ENCODE measurements at places on chromosomes 13 and 19. TPM values are rescaled to one million over a fixed set of nuclear protein-coding genes. Genes with fewer than 3 reads are reported as not detected.

DNA sequence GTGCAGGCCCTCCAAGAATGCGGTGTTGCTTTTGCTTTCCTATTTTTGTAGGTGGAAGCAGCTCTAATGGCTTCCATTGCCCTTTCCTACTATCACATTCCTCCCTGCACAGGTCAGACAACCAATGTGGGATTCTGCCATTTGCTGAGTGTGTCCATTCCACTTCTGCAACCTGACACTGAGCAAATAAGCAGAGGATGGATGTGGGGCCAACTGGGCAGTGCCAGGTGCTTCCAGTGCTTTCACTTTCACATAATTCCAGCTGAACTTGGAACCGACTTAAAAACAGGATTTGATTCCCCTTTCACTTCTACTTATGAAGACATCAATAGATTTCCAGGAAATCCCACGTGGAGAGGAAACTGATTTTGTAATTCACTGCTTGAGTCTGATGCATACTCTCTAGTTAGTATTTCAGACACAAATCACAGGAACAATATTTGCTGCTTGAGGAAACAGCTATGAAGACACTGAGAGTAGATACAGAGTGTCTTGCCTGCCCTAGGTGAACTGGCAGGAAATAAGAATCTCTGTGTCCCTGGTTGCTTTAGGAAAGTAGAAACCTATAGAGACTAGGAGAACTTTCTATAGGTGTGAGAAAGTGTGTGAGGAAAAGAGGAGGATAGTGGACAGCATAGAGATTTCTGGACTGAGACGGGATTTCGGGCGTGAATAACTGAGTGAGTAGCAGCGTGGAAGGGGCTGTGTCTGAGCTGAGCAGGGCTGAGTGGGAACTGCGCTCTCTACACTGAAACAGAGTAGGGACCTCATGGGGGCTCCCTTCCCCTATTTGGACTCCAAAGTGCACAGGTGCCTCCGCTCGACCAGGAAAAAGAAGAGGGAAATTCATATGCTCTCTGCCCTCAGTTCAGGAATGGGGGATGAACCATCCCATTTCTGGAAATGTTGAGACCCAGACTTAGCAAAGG, 22.5 kb downstream of the LGALS16 start:
- DNase-seq: no peak

- no peak for DNase-seq
These were observed 557 bp downstream of the ZNF524 start for GRCh38 chr19:55600662-55601028.

GRCh38 chr19:36059180-36059910, 4.6 kb downstream of the WDR62 start:
- no peak for DNase-seq

The NANOS3 gene
- not detected for total RNA-seq

DNA sequence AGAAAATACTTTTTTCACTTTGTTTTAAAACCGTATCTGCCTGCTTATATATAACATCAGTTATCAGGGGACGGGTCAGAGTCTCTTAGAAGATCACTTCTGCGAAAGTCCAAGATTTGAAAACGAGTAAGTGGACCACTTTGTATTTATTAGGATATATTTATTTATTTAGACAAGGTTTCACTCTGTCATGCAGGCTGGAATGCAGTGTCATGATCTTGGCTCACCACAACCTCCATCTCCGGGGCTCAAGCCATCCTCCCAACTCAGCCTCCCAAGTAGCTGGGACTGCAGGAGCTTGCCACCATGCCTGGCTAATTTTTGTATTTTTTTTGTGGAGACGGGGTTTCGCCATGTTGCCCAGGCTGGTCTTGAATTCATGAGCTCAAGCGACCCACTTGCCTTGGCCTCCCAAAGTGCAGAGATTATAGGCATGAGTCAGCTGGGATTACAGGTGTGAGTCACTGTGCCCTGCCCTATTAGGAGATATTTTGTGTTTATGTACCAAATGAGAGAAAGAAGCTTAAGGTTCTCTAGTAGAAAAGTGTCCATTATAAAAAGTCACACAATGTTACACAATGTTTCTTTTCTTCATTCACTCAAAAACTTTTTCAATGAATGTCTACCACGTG, 39.5 kb downstream of the RASL11A start:
- DNase-seq: peak; percentile 56

The ZNF441 gene
- total RNA-seq: 1.1 TPM

DNA sequence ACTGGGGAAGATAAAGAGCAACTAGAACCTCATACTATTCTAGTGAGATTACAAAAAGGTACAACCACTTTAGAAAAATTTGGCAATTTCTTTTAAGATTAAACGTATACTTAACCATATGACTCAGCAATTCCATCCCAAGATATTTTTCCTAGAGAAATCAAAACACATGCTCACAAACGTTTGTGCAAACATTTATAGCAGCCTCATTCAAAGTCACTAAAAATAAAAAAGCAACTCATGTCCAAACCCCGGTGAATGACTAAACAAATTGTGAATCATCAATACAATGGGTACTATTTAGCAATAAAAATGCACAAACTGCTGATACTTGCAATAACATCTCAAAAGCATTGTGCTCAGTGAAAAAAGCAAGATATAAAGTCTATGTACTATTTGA, 121.5 kb downstream of the FRY start:
- no peak for DNase-seq

DNA sequence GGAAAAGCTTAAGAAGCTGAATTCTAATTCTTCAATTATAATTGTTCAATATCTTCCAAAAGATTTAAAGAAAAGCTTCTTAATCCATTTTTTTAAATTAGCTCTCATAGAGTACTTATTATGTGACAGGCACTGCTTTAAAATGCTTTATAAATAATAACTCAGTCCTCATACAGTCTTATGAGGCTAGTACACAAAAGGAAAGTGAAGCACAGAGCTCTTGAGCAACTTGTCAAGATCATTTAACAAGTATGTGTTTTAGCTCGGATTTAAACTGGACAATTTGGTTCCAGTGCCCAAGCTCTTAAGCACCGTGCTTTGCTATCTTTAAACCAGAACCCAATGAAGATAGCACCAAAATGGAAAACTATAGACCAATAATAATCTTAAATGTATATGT, 106.1 kb downstream of the DHRS12 start:
- DNase-seq: no peak

The KATNAL1 gene
- 17.3 TPM for total RNA-seq

- no peak for DNase-seq
These were observed 464.6 kb downstream of the PCDH9 start for GRCh38 chr13:66765559-66765958.

- no peak for DNase-seq
These were observed 114.2 kb upstream of the RXFP2 start for GRCh38 chr13:31625115-31625514.

DNA sequence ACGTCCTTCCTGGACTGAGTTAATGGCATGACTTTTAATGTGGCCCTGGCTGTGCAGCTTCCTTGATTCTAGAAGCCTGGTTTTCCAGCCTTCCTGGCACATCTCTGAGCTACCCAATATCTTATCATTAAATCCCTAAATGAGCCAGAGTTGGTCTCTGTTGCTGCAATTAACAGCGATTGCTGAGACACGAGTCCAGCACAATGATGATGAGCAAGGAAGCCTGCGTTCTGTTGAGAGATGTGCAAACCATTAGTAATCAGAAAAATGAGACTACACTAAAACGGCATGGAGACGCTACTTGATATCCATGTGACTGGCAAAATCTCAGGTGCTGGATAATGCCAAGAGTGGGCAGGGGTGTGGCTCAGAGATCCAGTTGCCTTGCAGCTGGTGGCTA, 26.2 kb downstream of the GPR42 start:
- no peak for DNase-seq

DNA sequence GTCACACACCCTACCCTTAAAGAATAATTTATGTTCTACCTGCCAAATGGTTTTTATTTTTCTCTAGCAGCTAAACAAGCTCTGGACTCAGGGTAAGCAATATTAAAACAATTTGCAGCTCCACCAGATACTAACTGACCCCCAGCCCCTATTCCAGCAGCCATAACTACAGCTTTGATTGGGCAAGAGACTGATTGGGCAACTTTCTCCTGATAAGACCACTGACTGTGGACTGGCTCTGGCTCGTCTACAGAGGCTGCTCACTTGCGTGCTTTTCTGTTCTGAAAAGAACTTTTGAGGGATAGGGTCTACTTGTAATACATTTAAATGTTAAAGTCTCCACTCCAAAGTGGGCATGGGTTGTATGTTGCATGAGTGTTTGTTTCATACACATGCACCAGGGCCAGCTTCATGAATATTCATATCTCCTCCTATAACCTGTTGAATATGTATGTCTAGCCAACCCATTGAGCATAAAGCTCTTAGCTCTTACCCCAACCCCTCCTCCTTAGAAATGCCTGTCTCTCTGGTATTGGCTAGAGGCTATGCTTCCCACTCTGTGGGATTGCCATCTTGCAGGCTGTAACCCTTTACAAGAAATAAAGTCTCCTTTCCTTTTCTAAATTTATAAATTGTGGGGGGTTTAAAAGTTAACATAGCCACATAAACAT, 19.9 kb downstream of the OR7A5 start:
- DNase-seq: no peak

The FAM124A gene
- 3.1 TPM for total RNA-seq

DNA sequence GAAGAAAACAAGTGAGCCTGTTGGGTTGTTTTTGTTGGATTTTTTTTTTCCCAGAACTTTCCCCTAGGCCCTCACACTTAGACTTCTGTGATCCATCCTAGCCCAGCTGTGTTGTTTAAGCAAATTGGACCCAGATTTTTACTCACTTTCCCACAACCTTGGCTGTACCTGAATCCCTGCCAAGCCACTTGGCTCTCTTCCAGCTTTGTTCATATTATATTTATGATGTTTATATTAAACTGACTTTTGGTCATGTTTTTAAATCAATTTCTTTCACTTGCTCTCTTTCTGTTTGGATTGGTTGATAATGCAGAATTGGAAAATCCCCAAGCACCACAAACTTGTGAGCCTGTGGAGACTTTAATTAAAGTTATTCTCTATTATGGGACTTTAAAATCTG, 16.6 kb downstream of the OLFM4 start:
- DNase-seq: no peak

GRCh38 chr13:110592665-110593064, 22.7 kb upstream of the NAXD start:
- no peak for DNase-seq

The ZNF160 gene
- 14.9 TPM for total RNA-seq

The ZNF814 gene
- 2.5 TPM for total RNA-seq

DNA sequence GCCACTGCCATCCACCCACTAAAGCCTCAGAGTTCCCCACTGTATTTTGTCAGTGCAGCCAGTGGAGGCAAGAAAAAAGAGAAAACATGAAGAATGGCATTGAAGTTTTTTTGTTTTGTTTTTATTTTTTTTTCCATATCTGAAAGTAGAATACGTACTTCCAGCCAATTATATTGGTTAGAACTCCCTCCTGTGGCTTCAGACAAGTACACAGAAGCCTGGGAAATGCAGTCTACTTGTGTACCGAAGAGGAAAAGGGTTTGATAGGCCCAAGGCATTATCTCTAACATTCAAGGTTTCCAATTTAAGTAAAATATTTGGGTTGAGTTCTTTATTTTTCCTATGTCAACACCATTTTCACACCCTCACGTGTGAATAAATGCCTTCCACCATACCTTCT, 696.2 kb upstream of the GPC6 start:
- DNase-seq: no peak

GRCh38 chr13:33287142-33287882, 1.8 kb upstream of the STARD13 start:
- no peak for DNase-seq

Data from HCT116 (cell line).